ENCODE measurements at places on chromosomes 2 and 18. TPM values are rescaled to one million over a fixed set of nuclear protein-coding genes. Genes with fewer than 3 reads are reported as not detected.

Gene USP34
- 130 TPM for total RNA-seq

DNA sequence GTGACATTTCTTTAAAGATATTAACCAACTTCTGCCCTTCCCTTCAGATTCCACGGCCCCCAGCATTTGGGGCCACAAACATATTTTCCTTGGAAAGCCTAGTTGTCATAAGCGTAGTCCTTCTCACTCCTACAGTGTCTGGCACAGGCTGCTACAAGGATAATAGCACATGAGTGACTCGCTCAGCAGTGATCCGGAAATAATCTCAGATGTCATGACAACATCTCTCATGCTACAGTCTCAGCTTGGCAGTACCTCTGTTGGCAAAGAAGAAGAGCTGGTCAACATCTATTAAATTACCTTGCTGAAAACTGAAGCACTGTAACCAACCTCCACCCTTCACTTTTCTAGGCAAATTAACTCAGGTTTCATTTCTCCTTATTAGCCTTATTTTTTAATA, 351.7 kb downstream of the RAD51AP2 start:
- no peak for DNase-seq

GRCh38 chr2:238370823-238371372, 50.6 kb downstream of the TRAF3IP1 start:
- DNase-seq = peak; percentile 87

GRCh38 chr2:959457-959856, 8.8 kb downstream of the SNTG2 start:
- DNase-seq = no peak

DNA sequence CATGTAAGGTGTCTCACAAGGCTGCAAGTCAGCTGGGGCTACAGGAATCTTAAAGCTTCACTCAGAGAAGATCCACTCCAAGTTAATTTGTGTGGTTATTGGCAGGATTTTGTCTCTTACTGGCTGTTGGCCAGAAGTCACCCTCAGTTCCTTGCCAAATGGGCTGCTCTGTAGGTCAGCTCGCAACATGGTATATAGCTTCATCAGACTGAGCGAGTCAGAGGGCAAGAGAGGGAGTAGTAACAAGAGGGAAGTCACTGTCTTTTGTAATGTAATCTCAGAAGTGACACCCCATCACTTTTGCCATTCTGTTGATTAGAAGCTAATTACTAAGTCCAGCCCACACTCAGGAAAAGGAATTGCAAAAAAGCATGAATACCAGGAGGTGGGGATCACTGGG, 119.5 kb downstream of the LRRTM1 start:
- no peak for DNase-seq

GRCh38 chr2:60963190-60963589, 54.3 kb upstream of the PEX13 start:
- DNase-seq = no peak

DNA sequence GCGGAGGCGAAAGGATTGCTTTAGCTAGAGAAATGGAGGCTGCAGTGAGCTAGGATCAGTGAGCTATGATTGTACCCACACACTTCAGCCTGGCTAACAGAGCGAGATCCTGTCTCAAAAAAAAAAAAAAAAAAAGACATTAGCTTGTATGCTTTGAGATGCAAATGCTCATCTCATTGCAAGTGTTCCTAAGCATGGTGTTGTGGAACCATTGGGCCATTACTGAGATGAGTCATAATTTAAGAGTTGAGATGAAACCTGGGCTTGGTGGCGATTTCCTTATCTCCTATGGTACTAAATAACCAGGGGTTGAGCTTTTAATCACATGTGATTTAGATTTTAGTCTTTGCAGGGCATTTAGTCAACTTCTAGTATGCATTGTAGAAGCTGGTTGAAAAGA, 2.2 kb downstream of the PLEKHA3 start:
- DNase-seq = no peak

Gene AP1S3
- 16.8 TPM for total RNA-seq

GRCh38 chr2:100580367-100581276, 17.8 kb downstream of the PDCL3 start:
- no peak for DNase-seq

Gene HOXD9
- total RNA-seq = not detected

DNA sequence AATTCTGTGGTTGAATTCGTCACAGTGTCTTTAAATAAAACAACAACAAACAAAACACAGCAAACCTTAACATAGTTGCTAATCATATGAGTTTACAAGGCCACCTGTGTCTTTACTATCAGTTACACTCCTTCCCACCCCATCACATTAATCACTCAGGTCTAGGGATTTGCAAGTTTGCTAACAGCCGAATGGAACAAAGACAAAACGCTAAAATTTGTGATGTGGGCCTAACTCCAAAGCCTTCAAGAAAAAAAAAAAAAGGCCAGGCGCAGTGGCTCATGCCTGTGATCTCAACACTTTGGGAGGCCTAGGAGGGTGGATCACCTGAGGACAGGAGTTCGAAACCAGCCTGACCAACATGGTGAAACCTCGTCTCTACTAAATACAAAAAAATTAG, 566 bp upstream of the POLI start:
- DNase-seq = no peak

GRCh38 chr2:58651930-58652329, 410.8 kb upstream of the FANCL start:
- no peak for DNase-seq

Gene TEX44
- not detected for total RNA-seq

DNA sequence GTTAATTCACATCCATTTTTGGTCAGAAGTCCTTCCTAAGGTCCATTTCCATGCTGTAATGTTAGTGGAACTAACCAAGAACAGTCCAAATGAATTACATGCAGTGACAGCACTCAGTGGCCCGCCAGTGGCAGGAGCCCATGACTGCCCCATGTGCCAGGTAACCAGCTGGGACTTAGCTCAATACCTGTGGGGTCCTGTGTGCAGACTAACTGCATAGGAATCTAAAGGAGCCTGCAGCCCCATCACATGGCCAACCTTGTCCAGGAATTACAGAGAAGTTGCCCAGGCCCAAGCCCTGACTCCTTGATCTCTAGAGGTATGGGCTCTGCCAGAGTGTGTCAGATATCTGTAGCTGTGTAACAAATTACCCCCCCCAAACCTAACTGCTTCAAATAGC, 35.4 kb upstream of the GPR17 start:
- no peak for DNase-seq

GRCh38 chr18:61502472-61502871, 169.2 kb downstream of the CDH20 start:
- peak; percentile 80 for DNase-seq

- no peak for DNase-seq
These were observed 9.2 kb downstream of the CCNYL1 start for GRCh38 chr2:207720517-207721187.

DNA sequence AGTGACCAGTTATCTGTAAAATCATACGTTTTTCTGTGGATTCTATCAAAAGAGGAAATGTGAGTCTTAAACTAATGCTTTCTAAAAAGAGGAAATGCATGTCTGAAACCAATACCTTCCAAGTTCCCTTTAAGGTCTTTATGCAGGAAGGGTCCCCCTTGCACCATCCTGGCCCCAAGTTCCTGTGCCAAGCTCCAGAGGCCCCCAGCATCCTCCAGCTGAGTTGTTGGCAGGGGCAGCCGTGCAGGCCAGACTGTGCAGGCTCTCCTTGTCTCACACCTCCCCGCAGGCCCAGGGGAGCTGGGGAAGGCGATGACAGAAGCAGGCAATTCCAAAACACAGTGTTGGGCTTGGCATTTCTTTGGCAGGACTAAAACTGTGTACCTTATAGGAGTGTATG, 39.2 kb downstream of the DPYSL5 start:
- no peak for DNase-seq

Gene IL18R1
- 6.8 TPM for total RNA-seq

DNA sequence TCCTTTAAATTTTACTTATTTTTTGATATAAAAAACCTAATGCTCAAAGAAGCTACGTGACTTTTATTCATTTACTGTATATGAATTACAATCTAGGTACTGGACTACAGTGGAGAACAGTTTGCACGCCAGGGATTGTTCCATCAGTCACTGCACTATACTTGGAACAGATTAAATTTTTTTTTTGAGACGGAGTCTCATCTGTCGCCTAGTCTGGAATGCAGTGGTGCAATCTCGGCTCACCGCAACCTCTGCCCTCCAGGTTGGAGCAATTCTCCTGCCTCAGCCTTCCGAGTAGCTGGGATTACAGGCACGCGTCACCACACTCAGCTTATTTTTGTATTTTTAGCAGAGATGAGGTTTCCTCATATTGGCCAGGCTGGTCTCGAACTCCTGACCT, 330.0 kb upstream of the SLC14A2 start:
- no peak for DNase-seq

Gene QPCT
- 1.7 TPM for total RNA-seq

DNA sequence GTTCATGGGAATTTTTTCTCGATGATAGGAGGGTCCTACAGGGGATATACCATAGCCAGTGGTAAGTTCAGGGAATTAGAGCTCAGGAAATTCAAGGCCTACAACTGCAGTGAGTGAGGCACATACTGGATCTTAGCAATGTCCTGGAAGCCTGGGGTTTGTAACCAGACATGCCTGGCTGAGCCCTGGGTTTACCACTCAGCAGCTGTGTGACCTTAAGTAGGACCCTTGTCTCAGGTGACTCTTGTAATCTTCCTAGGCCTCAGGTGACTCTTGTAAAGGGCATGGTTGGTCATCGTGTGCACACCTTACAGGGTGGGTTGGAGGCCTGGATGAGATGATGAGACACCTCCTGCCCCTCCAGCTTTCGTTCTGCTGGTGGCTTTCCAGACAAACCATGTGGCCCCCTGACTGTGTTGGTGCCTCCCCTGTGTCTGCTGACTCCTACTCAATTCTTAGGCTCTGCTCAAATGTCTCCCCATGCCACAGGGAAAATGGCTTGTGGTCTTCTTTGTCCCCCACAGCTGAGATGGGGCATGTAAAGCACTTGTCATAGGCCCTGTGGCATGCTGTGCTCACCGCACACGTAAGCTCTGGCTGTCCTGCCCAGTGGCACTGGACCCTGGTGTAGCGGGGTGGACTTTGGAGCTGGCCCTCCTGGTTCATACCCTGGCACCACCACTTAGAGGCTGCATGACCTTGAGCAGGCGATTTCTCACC, 94.1 kb downstream of the FHOD3 start:
- DNase-seq = no peak

Gene ELOA2
- not detected for total RNA-seq

DNA sequence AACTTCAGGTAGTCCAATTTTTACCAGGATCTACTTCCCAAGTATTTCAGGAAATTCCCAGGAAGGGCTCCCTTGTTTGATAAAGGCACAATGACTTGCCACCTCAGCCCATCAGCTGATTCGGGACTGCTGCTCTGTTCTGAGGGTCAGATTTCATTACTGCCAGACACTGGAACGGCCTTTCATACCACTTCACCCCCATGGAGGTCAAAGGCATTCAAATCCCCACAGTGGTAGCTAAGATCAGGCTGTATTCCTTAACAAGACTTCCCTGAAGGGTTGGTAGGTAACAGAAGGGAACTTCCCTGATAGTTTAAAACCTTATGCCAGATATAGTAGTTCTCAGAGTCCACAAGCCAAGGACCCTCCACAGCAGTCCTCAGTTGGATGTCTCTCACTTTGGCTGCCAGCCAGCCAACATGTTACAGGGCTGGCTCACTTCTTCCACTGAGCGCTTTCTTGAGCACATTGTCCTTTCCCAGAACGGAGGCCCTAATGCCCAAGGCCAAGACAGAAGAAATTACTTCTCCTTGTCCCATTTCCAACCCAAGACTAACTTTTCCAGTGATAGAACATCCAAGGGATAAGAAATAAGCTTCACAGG, 40.0 kb upstream of the GLS start:
- no peak for DNase-seq
